ENCODE measurements at places on chromosomes 1 and 21. TPM values are rescaled to one million over a fixed set of nuclear protein-coding genes. Genes with fewer than 3 reads are reported as not detected.

The DNASE2B gene
- not detected for total RNA-seq

The NOTCH2 gene
- 40.2 TPM for total RNA-seq

The MAP10 gene
- 1.5 TPM for total RNA-seq

GRCh38 chr21:37017951-37018679 lies 11.6 kb downstream of the RIPPLY3 start:
- DNase-seq = no peak

- DNase-seq = no peak
These were observed 10.6 kb downstream of the PGM1 start for GRCh38 chr1:63603810-63604209.

DNA sequence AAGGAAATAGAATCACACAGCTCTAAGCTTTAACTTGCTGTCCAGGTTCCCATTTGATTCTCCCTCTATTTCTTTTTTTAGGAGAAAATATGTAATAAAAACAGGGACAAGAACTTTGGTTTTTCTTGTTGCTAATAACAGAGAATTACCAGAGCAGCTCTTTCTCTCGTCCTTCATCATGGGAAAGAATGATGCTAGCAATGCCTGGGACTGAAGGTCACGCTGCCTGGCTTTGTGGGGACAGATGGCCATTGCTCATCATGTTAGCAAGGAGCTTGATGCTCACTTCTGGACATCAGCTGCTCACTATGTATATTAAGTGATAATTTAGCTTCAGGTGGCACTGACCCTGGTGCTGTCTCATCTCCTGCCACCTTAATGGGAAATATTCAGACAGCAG lies 77.3 kb upstream of the AKT3 start:
- no peak for DNase-seq

DNA sequence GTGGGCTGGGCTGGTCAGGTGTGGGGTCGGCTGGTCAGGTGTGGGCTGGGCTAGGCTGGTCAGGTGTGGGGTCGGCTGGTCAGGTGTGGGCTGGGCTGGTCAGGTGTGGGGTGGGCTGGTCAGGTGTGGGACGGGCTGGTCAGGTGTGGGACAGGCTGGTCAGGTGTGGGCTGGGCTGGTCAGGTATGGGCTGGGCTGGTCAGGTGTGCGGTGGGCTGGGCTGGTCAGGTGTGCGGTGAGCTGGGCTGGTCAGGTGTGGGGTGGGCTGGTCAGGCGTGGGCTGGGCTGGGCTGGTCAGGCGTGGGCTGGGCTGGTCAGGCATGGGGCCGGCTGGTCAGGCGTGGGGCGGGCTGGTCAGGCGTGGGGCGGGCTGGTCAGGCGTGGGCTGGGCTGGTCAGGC lies 6.3 kb upstream of the FNDC10 start:
- no peak for DNase-seq

DNA sequence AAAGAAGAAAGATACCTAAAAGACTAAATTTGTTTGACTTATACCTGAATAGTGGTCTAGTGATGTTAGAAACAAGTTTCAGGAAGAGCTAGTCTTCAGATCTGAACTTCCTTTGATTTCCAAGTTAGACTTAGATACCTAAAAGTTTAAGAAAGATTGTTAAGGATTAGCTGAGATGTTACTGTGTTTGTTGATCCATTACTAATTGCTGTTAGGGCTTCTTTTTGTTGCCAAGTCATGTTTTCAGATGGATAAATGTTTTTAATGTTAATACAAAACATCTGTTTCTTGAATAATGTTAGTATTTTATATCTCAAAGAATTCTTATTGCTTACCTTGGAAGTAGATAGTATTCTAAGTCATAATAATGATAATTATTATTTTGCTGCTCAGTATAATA lies 11.6 kb downstream of the GNAI3 start:
- no peak for DNase-seq

DNA sequence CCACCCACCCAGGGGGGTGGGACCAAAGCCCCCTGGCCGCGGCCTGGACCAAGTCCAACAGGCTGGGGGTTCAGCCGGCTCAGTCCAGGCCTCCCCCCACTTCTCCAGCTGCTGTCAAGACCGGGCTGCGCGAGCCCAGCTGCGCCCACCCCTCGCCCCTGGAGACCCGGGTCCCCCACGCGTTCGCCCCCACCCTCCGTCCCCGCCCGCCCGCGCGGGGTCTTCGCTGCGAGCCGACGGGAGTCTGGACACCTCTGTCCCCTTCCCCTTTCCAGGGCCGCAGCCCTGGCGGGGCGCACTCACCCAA lies 253 bp downstream of the RAP1GAP start:
- no peak for DNase-seq

DNA sequence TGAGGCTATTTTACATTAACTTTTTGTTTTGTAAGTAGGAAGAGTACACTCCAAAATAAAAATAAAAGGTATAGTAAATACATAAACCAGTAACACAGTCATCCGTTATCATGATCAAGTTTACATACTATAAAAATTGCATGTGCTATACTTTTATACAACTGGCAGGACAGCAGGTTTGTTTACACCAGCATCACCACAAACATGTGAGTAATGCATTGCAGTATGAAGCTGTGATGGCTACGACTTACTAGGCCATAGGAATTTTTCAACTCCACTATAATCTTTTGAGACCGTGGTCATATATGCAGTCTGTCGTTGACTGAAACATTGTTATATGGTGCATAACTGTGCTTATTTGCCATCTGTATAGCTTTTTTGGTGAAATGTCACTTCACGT lies 106.2 kb downstream of the CENPF start:
- DNase-seq = no peak

DNA sequence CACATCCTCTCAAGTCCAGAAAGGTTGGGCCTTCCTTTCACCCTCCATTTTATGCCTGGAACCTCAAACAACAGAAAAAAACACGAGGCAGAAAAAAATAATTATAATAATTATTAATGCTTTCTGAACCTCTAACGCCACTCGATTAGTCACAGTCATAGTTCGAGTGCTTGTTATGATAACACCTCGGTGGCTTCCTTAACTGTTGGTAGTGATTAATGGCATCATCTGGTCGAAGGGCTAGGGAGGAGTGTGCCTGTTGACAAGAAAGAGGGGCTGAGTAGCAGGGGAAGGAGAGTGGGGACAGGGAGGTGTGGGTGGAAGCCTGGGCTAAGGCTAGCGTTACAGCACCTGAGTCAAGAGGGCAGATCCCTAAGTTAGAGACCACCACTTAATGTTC lies 21.3 kb upstream of the IL10 start:
- DNase-seq = no peak

GRCh38 chr1:194755241-194755994 lies 1569.0 kb upstream of the B3GALT2 start:
- no peak for DNase-seq

GRCh38 chr21:20943561-20943997 lies 54.6 kb upstream of the NCAM2 start:
- no peak for DNase-seq

DNA sequence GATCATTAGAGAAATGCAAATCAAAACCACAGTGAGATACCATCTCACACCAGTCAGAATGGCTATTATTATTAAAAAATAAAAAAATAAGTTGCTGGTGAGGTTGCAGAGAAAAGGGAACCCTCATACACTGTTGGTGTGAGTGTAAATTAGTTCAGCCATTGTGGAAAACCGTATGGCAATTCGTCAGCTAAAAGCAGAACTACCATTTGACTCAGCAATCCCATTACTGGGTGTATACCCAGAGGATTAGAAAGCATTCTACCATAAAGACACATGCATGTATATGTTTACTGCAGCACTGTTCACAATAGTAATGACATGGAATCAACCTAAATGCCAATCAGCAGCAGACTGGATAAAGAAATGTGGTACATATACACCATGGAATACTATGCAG lies 42.2 kb downstream of the GIPC2 start:
- no peak for DNase-seq

DNA sequence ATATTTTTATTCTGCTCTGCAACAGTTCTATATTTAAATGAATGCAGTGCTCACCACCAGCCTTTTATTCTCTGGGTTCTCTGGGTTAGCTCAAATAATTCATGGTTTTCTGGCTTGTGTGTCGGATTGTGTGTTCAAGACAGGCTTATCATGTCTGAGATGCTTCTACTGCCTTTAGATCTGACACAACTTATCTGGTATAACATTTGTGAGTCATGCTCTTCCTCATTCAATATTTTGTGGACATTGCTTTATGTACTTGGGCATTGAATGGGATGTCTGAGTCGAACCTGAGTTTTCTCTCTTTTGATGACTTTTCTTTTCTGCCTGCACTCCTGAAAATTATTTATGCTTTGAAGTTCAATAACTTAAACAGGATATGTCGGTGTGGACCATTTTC lies 17.6 kb upstream of the PKP1 start:
- no peak for DNase-seq

All from uterus (tissue), 4 donors.